Stimulated activated CD4-positive, alpha-beta T cell treated with anti-CD3 and anti-CD28 coated beads, Interleukin-2, amount 100 ng/mL, for 4 hours (primary cell): ENCODE measurements at places on chromosomes 12 and 14.
A peak's percentile ranks its signal among the peaks of the same experiment; 100 is the strongest.

- no peak for DNase-seq
These were observed 347.5 kb upstream of the SFSWAP start for GRCh38 chr12:131363393-131363792.

GRCh38 chr12:18946106-18946505 lies 183.4 kb upstream of the PLEKHA5 start:
- DNase-seq, result no peak

GRCh38 chr12:69947123-69947522 lies 122.1 kb downstream of the MYRFL start:
- DNase-seq, result no peak

- DNase-seq, result no peak
These were observed 103.9 kb downstream of the SUDS3 start for GRCh38 chr12:118480235-118480634.

DNA sequence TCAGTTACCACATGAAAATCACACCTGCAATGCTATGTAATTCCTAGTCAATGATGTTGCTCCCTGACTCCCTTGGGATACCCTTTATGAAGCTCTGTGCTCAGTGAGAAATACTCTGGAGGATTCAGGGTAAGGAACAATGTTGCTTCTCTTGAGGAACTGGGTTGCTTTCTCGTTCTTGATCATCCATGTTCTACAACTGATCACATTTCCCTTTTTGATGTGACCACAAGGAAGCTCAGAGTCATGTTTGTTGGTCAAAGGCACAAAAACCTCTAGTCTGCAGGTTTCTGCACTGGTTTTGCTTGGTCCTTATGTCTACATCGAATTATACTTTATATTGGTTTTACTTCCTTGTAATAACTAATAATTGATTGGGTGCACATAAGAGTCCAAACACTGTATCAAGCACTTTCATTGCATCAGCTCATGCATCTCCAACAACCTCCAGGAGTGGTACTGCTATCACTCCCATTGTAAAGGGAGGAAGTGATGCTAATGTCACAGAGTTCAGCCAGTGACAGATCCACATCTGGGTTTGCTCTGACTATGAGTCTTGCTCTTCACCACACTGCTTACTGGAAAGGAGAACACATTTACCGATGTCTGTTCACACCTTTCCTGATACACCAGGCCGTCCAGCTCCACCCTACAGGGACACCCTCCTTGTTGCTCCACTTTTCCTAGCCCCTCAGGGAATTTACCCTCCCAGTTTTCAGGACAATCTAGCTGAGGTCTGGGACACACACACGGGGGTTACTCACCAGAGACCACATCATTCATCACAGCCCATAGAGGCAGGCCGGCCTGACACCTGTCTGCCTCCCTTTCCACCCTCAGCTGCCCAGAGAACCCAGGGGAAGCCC lies 41.0 kb downstream of the CMKLR1 start:
- no peak for DNase-seq

- DNase-seq, result peak; percentile 59
These were observed 11.7 kb downstream of the TPCN1 start for GRCh38 chr12:113232840-113233585.
